MM.1S (cell line): ENCODE measurements at places on chromosomes 12 and 14.

GRCh38 chr12:23722655-23723054, 226.8 kb downstream of the SOX5 start:
- DNase-seq: no peak

- peak; percentile 23 for DNase-seq
Observed at GRCh38 chr14:24274101-24274543, 2.7 kb upstream of the RABGGTA start.

DNA sequence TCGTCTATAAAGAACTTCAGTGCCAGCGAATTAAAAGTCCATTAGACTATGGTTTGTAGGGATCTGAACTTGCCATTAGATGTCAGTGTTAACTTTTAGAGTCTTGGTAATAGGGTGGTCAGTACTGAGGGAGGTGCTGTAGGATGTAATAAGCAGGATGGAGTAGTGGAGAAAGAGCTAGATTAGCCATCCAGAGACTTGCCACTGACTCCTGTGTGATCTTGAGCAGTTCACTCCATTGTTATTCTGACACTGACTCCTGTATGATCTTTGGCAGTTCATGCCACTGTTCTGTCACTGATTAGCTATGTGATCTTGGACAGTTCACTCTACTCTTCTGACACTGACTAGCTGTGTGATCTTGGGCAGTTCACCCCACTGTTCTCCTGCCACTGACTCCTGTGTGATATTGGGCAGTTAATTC, 133.6 kb downstream of the TTLL5 start:
- no peak for DNase-seq

GRCh38 chr12:57149245-57149900, 2.0 kb upstream of the LRP1-AS start:
- no peak for DNase-seq

DNA sequence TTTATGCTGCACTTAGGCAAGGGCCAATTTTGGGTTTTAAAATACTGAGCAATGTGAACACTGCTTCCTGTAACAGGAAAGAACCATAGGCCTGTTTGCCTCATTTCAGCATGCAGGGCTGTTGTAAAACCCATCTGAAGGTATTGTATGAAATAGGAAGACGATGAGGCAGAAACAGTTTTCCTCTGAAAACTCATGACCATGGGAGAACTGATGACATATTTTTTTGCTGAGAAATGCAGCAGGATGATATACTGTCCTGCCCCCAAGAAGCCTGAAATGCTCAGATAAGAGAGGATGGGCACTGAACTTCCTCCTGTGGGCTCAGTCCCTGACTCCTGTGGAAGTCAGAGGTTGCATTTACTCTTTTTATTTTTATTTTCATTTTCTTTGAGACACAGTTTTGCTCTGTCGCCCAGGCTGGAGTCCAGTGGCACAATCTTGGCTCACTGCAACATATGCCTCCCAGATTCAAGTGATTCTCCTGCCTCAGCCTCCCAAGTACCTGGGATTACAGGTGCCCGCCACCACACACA, 17.4 kb downstream of the PYGL start:
- DNase-seq: no peak

GRCh38 chr12:40646456-40646855, 45.8 kb upstream of the CNTN1 start:
- DNase-seq: no peak

DNA sequence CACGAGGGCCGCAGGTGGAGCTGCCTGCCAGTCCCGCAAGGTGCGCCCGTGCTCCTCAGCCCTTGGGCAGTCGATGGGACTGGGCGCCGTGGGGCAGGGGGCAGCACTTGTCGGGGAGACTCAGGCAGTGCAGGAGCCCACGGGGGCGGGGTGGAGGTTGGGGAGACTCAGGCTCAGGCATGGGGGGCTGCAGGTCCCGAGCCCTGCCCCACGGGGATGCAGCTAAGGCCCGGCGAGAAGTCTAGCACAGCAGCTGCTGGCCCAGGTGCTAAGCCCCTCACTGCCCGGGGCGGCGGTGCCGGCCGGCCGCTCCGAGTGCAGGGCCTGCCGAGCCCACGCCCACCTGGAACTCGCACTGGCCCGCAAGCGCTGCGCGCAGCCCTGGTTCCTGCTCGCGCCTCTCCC, 39.2 kb upstream of the P2RX7 start:
- no peak for DNase-seq

- peak; percentile 46 for DNase-seq
Observed at GRCh38 chr12:63068857-63069442, 82.1 kb downstream of the AVPR1A start.

GRCh38 chr14:93305725-93306418, 27.0 kb downstream of the BTBD7 start:
- no peak for DNase-seq

DNA sequence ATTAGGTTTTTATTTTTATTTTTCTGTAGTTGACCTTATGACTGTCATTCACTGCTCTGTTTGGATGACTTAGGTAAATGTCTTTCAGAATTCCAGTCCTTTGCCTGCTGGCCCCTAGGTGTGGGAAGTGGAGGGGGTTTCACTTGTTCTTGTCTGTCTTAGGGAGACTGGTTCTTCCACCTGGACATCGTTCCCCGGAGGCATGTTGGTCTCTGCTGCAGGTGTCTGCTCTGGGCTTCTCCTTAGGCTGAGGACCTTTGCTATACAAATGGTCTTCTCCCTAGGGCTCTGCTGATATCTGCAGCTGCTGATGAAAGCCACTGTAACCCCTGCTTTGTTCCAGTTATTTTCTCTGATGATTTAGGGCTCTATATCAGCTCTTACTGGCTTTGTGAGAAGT, 97.1 kb downstream of the OTOGL start:
- no peak for DNase-seq

GRCh38 chr14:74838166-74838565, 37.8 kb downstream of the PROX2 start:
- DNase-seq: peak; percentile 59

DNA sequence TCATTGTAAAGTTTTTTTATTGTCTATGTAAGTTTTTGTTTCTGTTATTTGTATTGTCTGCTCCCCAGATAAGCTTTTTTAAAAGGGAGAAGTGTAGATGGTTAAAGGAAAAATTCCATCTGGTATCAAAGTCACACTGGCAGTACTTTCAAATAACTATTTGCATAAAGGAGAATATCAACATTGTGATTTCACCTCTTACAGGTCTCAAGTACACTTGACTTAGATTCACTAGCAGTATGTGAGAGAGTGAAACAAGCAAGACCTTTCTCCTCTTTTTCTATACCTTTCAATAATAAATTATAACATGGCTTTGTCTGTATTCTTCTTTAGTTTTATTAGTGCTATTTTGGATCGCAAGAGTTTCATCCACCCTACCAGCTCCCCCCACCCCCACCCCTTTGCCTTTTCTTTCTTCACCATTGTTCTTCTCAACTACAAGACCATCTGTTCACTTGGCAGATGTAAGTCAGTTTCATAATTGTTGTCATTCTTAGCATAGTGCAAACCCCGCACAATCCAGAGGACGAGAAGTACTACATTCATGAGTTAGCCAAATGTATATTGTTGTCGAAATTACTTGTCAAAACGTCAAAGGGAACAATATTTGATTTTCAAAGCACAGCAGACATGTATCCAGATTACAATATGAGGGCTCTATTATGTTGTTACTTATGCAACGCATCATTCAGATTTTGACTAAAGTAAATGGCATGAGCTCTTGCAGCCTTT, 602.7 kb upstream of the FLRT2 start:
- no peak for DNase-seq

- no peak for DNase-seq
Observed at GRCh38 chr12:31835276-31835882, 106.6 kb upstream of the AMN1 start.

DNA sequence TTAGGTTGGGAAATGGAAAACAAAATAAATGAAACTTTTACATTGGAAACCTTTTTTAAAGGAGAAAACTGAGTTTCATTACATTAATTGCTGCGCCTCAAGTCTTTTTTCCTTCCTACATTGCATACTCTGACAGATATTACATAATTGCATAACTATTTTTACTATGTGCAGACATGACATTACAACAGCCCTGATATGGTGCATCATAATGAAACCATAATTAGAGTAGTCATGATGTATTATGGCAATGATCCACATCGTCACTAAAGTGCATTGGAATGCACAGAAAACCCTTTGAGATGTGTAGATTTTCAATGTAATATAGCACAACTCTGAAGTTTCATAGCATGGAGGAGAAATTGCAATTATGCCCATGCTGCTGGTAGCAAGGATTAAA, 217.8 kb upstream of the NPAS3 start:
- DNase-seq: no peak

- no peak for DNase-seq
Observed at GRCh38 chr14:22410497-22410896, 178.5 kb downstream of the DAD1 start.
